CD4-positive, alpha-beta T cell treated with Interferon gamma for 1 hour (primary cell): ENCODE measurements at places on chromosomes 6 and 20.

DNA sequence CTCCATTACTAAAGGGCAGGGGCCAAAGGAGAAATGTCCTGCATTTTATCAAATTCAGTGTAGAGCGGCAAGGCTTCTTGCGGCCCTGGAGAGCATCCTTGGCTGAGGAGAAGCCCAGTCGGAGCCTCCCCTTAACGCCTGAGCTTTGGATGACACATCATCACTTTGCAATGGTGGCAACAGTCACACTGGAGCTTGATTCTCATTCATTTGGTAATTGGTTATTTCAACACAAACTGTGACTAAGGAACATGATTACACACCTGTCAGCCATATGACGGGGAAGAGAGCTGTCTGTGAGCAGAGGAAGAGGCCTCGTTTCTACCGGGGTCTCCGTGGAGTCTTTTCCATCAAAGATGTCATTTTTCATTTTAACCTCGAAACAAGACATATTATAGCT, 81.4 kb downstream of the SOBP start:
- no peak for DNase-seq

DNA sequence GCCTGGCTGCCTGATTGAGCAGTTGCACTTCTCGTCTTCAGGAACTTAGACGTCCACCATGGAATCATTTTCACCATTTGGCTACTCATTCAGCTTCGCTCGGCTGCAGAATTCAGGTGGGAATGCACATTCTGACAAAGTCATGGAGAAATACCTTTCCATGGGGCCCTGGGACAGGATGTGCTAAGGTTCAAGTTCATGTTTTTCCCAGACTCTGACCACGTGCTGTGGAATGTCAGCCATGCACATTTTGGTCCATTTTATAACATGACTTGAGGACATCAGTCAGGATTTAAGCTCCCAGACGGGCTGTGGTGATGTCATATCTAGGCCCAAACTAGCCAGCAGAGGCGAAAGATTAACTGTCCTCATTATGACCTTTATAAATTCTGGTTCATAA, 205.3 kb downstream of the TBXT start:
- DNase-seq: no peak

GRCh38 chr20:21685981-21686380, 19.5 kb upstream of the PAX1 start:
- DNase-seq: no peak

- no peak for DNase-seq
Observed at GRCh38 chr20:60187683-60188082, 229.5 kb downstream of the CDH26 start.
